ENCODE measurements at places on chromosomes 2 and 18.

DNA sequence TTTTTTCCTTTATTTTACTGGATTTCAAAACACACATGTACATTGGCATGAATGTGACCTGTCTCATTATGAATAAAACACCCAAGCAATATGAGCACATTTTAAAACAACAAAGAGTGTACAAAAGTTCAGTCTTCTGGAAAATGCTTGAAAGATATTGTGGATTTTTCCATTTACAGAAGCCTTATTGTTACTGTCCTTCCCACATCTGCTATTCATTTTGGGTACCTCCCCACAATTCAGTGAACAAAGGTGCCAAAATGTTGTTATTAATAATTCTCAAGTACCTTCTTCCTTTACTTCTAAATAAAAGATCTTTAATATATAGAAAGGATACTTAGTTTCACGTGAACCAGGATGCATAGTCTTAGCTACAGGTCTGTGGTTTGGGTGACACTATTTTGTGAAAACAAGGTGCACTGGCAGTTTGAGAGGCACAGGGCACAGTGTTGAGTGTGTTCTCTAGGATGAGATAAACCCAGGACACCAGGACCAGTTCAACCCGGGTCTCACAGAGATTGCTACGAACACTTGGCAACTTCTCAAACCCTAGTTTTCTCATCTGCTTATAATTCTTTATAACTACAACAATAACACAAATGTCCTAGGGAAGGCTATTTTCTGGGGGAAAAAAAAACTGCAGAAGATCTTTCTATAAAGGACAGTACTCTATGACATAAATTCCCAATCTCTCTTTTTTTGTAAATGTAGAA lies 84.5 kb upstream of the GALNT5 start:
- DNase-seq = no peak

GRCh38 chr2:231612456-231613330 lies 20.0 kb downstream of the TEX44 start:
- peak; percentile 93 for DNase-seq

- no peak for DNase-seq
Measured at GRCh38 chr18:26780520-26781325, 84.8 kb downstream of the AQP4 start.

DNA sequence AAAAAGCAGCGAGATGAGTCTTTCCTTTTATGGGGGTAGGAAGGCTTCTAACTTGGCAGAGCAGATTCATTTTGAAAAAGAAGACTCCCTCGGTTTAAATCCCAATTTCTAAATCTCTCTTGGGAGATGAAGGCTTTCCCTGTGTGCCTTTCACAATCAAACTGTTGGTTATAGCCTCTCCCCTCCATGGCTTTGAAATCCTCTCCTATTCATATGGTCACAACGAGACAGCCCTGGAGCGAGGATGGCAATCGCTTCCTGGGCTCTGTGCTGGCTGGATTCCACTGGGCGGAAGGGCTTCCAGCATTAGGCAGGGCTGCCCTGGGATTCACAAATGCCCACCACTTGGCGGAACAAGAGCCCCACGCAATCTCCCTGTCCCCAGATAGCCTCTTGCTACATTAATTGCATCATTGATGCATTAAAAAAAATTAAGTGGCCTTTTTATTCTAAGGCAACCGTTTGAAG lies 1.6 kb downstream of the CAVIN2 start:
- DNase-seq = no peak

- no peak for DNase-seq
Measured at GRCh38 chr2:85276571-85277118, 51.1 kb downstream of the TGOLN2 start.
